ENCODE measurements at places on chromosomes 1 and 21. TPM values are rescaled to one million over a fixed set of nuclear protein-coding genes. Genes with fewer than 3 reads are reported as not detected.

Gene OPRD1
- total RNA-seq: not detected

Gene MAP10
- 1.2 TPM for total RNA-seq

Gene WDR64
- total RNA-seq: 0.17 TPM

Gene SH2D5
- total RNA-seq: under 0.01 TPM

Gene TRIM45
- 0.84 TPM for total RNA-seq

Gene C1orf115
- 124 TPM for total RNA-seq

Gene SPATA17
- not detected for total RNA-seq

Gene ACTL8
- total RNA-seq: not detected

Gene NUDT4B
- total RNA-seq: 28.2 TPM

Gene SLC26A9
- total RNA-seq: not detected

Gene RNF2
- total RNA-seq: 72.0 TPM

Gene OR2L5
- total RNA-seq: not detected

Gene ANKRD65
- 0.51 TPM for total RNA-seq

Gene EPHA8
- total RNA-seq: not detected

Gene PIK3CD
- total RNA-seq: 4.5 TPM

Gene PFDN2
- 42.7 TPM for total RNA-seq

Gene NFIA
- total RNA-seq: 12.4 TPM

Gene ADAMTS4
- 38.9 TPM for total RNA-seq

Gene RAB7B
- not detected for total RNA-seq

Gene SELE
- total RNA-seq: 5.7 TPM

Gene MSH4
- 0.34 TPM for total RNA-seq

Gene FMOD
- 11.4 TPM for total RNA-seq

Gene IGSF21
- not detected for total RNA-seq

Gene PCP4
- total RNA-seq: not detected

Gene WNT3A
- total RNA-seq: not detected

Gene DNAJC16
- 15.1 TPM for total RNA-seq

Gene CD5L
- not detected for total RNA-seq

Gene PRAMEF33
- not detected for total RNA-seq

Gene ESPN
- 0.68 TPM for total RNA-seq

Gene RHBG
- not detected for total RNA-seq

Gene BARHL2
- total RNA-seq: not detected

Gene MPZ
- total RNA-seq: 1.0 TPM

Gene DCLRE1B
- 2.4 TPM for total RNA-seq

Gene ADORA1
- total RNA-seq: 0.19 TPM

Gene CHD5
- under 0.01 TPM for total RNA-seq

Gene CCDC181
- not detected for total RNA-seq

Gene MAEL
- not detected for total RNA-seq

Gene CATSPER4
- not detected for total RNA-seq

Gene MROH9
- total RNA-seq: not detected

Gene NCAM2
- 0.42 TPM for total RNA-seq

Gene MYOG
- not detected for total RNA-seq

Gene CFAP74
- not detected for total RNA-seq

Gene NEK2
- 7.1 TPM for total RNA-seq

Gene SLAMF1
- total RNA-seq: not detected

Gene IGSF5
- total RNA-seq: not detected

Gene RGS5
- 1.6 TPM for total RNA-seq

Gene COL8A2
- total RNA-seq: 3.0 TPM

Gene MTARC2
- 23.5 TPM for total RNA-seq

Gene DDX59
- total RNA-seq: 12.8 TPM

Gene HPCAL4
- total RNA-seq: not detected

Gene CAPZB
- 160 TPM for total RNA-seq

Gene MXRA8
- 0.56 TPM for total RNA-seq
